ENCODE measurements at places on chromosomes 2 and 18.

DNA sequence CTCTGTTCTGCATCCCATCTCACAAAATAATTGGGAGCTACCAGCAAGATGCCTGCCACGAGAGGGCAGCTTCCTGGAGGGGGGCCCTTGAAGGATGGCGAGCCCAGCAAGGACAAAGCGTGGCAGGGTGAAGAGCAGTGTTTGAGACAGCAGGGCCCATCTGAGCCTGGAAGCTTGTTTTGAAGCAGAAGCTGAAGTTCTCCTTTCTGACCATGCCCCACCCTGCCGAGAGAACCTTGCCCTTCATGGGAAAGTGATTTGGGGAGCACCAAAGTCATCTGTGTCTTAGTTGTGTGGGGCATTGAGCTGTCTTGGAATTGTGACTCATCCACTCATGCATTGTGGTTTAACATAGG lies 216.3 kb downstream of the BCL11A start:
- DNase-seq = no peak

DNA sequence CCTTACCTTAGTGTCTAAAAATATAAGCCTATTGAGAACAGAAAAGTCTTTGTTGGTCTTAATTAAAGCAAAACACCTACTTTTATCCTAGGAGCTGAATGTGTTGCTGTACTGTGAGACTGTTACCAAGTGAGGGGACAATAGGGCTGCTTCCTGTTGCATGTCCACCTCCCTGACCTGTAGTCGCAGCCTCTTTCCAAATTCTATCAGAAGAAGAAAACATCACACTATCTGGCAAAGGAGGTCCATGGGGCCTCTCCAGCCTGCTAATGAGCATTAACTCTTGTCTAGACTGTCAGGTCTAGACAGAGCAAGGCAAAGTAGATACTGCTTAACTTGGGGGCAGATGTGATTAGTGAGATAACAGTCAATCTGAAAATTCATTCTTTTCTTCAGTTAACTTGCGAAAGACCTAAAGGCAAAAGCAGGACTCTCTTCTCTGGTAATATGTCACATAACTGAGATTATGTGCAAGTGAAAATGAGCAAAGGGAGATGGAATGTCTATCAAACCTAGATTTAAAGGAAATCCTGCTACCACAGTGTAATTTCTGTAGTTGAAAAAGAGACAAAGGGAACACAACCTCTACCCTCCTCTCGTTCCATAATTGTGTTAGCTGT lies 66.9 kb downstream of the CDH20 start:
- DNase-seq = no peak

DNA sequence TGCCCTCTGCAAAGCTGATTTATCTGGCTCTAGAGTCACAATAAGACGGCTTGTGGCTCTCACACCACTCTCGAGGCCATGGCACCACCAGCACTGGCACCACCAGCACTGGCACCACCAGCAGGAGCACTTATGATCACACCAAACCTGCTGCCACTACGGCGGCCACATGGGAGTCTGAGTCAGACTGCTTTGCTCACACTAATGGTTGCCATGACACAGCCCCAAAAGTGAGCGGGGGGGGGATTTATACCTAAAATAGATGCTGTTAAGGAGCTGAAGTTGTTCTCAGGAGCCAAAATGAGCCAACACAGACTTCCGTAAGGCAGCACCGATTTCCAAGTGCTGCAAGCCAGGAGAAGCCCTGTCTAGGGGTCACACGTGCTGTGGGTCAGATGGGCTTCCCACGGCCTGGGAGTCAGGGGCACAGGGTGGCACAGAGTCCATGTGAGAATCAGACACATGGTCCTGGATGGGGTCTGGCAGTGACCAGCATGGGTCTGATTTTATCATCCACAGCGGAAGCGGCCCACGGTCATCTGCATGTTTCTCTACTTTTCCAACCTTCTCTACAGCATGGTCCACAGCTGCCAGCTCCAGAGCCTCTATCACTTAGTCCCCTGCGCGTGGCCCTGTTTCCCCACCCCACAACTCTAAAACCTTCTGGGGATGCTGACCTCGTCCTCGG lies 16.7 kb downstream of the DNMT3A start:
- DNase-seq = peak; percentile 75

GRCh38 chr2:172993931-172994717 lies 81.5 kb upstream of the MAP3K20 start:
- no peak for DNase-seq

DNA sequence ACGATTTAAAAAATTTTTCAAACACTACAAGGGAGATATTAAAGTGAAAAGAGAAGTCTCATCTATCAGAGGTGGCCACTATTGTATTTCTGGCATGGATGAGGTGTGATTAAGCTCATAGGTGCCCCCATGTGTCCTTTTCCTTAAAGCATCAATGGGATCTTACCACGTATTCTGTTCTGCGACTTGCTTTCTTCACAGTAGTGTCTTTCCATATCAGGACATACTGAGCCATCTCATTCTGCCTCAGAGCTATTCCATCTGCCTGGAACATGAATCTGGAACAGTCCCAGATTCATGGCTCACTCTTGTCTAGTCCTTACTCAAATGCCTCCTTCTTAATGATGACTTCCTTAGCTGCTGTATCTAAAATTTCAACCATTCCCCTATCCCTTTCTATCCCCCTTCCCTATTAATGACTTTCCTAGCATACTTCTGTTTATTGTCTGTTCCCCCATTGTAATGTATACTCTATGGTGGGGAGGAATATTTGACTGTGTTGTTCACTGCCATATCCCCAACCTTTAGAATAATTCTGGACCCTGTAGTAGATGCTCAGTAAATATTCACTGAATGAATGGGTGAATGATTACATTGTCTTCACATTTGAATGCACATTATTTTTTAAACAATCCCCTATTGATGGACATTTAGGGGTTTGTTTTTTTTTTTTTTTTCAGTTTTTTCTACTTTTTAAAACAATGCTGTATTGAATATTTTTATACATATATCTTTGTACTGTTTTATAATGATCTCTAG lies 11.1 kb downstream of the STAMBP start:
- no peak for DNase-seq

DNA sequence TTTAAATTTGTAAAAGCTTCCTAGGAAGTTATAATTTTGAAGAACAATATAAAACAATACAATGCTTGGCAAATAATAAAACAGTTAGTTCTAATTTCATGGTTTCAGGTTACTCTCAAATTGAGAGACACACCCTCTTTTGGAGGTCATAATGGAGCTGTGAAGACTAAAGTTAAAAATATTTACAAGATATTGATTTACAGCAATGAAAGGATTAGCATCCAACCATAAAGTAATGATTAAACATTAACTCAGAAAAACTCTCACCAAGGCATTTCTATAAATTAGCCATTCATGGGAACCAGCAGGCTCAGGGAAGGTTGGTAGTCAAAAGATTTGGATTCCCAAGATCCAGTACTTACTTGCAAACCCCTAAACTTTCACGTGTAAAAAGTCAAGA lies 6.4 kb downstream of the DPP4 start:
- DNase-seq = no peak

- no peak for DNase-seq
These were observed 20.5 kb downstream of the CARF start for GRCh38 chr2:202932425-202933138.

GRCh38 chr2:53275743-53276142 lies 491.9 kb upstream of the CHAC2 start:
- DNase-seq = no peak

- no peak for DNase-seq
These were observed 1.2 kb upstream of the ABCB6 start for GRCh38 chr2:219219784-219220532.
